ENCODE measurements at places on chromosomes 7 and 10.

DNA sequence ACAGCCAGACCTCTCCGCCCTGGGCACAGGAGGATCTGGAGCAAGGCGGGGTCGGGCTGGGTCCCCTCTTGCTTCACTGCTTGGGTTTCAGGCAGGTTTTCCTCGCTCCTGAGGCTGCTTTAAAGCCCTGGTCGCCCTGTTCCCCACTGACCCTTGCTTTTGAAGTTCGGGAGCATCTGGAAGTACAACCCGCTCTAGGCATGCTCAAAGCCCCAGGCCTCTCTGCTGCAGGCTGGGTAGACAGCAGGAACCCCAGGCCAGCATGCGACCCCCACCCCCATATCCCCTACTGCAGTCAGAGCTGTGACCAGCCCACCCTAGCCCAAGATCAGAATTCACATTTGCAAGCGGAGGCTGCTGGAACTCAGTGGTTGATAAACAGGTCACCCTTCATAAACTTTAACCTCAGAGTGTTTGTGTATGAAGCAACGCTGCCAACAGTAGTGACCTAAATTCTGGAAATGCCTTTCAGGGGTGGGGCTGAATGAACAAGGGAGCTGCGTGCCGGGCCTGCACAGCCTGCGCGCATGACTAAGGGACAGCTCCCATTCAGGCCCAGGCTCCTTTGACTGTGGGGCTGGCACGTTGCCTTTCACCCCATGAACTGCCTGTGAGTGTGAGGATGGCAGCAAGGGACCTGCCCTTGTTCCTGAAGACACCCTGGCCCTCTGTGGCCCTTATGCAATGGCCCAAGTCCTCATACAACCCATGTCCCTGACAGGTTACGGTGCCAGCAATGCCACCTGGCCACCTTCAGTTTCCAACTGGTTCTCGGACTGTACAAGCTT is 52.5 kb downstream of the PROSER2 start:
- DNase-seq, result no peak

DNA sequence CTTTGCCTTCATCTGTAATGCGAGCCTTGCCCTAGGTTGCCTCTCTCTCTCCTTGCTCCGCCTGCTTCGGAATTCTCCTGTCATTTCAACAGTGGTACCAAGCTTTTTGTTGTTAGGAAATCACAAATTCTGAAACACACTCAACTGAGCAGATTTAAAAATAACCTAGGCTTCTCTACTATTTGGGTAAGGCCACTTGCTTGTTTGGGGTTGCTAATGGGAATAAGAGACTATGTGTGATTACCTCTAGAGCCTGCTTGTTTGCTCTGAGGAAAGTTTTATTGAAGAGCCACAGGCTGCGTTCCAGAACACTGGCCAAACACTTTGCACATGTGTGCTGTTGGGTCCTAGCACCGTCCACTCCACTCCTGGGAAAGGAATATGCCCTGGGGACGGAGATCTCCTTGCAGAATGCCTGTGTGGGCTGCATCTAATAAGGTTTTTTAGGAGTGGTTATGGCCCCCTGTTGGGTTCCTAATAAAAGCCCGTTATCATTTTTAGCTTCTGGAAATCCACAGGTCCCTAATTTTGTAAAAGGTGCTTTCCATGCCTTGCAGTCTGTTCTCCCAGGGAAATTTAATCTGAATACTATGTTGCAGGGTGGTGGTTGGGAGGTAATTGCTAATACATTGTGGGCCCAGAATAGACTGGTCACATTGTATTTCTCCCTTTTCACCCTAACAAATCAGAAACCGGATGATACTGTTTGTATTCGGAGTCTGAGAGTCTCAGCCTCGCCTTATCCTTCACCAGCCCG is 68.7 kb upstream of the KLF6 start:
- DNase-seq, result no peak

- DNase-seq, result no peak
Measured at GRCh38 chr10:13729586-13730305, 143.0 kb downstream of the PRPF18 start.

DNA sequence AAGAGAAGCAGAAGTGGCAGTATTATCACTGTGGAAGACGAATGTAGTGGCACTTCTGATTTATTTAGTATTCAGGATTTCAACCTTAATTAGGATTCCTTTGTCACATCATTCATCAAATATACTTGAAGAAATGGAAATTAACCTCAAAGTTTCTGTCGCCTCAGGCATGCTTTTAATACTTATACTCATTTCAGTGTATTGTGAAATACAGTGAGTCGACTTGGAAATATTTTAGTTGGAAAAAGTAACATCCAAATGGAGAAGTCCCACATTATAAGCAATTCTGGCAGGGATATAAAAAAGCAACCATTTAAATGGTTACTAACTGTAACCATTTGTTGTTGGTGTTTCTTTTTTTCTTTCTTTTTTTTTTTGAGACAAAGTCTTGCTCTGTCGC is 648.8 kb downstream of the ARL4A start:
- DNase-seq, result no peak

- no peak for DNase-seq
Measured at GRCh38 chr7:117384688-117385362, 42.5 kb downstream of the ASZ1 start.

DNA sequence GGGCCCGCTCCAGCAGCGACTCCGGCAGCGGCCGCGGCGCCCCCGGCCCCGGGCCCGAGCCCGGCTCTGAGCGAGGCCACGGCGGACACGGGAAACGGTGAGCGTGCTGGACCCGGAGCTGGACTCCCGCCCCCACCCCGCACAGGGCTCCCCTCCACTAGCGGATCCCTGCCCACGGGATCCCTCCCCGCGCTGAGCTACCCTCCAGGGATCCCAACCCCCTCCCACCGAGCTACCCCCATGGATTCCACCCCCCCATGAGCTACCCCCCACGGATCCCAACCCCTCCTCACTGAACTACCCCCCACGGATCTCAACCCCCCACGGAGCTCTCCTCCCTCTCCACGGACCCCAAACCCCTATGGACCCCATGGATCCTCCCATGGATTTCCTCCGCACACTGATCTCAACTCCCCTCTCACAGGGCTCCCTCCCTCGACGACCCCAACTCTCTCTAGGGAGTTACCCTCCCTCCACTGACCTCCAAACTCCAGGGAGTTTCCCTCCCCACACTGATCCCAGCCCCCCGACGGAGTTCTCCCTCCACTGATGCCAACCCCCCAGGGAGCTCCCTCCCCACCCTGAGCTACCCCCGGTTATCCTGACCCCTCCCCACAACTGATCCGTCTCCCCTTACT is 20.6 kb upstream of the HSPB1 start:
- no peak for DNase-seq

- DNase-seq, result no peak
Measured at GRCh38 chr10:109412353-109412752, 511.0 kb downstream of the XPNPEP1 start.

DNA sequence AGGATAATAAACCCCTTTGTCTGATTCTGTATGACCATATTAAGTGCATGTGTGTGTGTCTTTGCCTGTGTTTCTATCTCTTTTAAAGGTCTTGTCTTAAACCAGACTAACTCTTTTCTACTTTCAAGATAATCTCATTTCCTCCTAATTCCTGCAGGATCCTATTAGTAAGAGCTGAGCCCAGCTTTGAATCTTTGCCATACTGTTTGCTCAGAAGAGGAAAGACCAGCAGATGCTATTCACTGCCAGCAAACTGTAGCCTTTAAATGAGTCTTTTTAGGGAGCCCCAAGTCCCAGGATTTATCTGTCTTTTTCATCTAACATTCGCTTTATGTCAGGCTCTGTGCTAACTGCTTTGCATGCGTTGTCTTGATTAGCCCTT is 2.9 kb downstream of the GPR158 start:
- DNase-seq, result no peak

Data from NCI-H2227 treated with DMSO at 0.1 percent for 48 hours (cell line).